Fibroblast of the aortic adventitia (primary cell): ENCODE measurements at places on chromosomes 13 and 19.

- no peak for DNase-seq
Measured at GRCh38 chr13:70473907-70474306, 365.7 kb upstream of the KLHL1 start.

DNA sequence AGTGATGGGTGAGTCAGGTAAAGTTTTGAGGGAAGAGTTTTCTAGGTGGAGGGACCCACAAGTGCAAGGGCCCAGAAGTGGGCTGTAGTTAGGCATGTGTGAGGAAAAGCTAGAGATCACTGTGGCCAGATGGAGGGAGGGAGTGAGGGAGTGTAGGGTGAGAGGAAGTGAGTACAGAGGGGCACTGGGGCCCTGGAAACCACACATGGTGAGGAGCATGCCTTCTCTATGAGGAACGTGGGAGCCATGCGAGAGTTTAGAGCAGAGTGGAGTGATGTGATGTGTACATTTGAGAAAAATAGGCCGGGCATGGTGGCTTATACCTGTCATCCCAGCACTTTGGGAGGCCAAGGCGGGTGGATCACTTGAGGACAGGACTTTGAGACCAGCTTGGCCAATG, 14.7 kb upstream of the SHKBP1 start:
- no peak for DNase-seq

- no peak for DNase-seq
Measured at GRCh38 chr19:13117176-13117771, 734 bp upstream of the TRMT1 start.

GRCh38 chr13:113232208-113233003, 23.0 kb downstream of the CUL4A start:
- DNase-seq, result no peak

DNA sequence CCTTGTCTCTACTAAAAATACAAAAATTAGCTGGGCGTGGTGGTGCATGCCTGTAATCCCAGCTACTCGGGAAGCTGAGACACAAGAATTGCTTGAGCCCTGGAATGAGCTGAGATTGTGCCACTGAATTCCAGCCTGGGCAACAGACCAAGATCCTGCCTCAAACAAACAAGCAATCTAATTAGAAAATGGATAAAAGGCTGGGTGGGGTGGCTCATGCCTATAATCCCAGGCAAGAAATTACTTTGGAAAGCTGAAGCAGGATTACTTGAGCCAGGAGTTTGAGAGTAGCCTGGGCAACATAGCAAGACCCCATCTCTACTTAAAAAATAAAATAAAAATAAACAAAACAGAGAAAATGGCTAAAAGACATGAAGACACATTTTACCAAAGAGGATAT, 77.0 kb downstream of the CAB39L start:
- peak; percentile 64 for DNase-seq

DNA sequence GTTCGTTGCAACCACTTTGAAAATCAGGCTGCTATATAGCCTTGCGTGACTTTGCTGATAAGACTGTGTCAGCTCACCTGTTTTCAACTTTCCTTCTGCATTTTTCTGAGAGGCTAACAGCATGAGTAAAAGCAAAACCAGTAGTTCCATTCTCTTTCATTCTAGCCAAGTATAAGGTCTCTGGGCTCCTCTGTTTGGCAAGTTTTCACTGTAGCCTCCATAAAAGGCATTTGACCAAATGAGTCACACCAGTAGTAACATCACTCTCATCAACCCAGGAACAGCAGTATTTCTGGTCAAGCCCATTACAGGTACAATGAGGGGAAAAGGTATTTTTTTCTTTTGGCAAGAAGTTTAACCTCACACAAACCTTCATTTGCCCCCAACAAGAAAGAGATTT, 1149.8 kb upstream of the MIR17HG start:
- no peak for DNase-seq

GRCh38 chr19:50003810-50004419, 21.3 kb downstream of the VRK3 start:
- peak; percentile 98 for DNase-seq

DNA sequence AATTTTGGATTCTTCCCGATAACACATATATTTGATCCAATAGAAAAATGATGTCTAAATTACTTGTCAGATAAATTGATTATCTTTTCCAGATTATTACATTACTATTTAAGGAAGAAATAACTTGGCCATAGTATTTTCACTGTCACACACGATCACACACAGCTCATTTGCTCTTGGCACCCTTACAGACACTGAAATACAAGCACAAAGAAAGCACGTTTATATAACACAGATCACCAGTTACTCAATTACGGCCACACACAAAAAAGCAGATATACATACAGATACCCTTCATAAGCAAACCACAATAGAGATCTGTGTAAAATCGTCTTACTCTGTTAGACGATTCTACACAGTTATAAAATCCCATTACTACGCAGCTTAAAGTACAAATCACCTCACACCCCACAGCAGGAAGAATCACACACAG, 716 bp upstream of the ZNF420 start:
- DNase-seq, result no peak

- DNase-seq, result no peak
Measured at GRCh38 chr13:47886314-47886713, 114.8 kb downstream of the SUCLA2 start.

DNA sequence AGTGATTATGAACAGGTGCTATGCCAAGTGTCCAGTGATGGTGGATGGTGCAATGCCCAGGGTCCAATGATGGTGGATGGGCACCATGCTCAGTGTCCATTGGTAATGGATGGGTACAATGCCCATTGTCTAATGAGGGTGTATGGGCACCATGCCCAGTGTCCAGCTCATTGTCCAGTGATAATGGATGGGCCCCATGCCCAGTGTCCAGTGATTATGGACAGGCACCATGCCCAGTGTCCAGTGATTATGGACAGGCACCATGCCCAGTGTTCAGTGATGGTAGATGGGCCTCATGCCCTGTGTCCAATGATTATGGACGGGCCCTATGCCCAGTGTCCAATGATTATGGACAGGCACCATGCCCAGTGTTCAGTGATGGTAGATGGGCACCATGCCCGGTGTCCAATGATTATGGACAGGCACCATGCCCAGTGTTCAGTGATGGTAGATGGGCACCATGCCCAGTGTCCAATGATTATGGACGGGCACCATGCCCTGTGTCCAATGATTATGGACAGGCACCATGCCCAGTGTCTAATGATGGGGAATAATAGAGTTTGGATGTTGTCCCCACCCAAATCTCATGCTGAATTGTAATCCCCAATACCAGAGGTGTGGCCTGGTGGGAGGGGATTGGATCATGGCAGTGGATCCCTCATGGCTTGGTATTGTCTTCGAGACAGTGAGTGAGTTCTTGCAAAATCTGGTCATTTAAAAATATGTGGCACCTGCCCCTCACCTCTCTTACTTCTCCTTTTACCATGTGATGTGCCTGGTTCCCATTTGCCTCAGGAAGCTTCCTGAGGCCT, 87.8 kb downstream of the ANKRD10 start:
- no peak for DNase-seq

- no peak for DNase-seq
Measured at GRCh38 chr13:77180011-77180410, 146.9 kb downstream of the MYCBP2 start.

- peak; percentile 27 for DNase-seq
Measured at GRCh38 chr19:42436006-42436405, 6.7 kb downstream of the CXCL17 start.

DNA sequence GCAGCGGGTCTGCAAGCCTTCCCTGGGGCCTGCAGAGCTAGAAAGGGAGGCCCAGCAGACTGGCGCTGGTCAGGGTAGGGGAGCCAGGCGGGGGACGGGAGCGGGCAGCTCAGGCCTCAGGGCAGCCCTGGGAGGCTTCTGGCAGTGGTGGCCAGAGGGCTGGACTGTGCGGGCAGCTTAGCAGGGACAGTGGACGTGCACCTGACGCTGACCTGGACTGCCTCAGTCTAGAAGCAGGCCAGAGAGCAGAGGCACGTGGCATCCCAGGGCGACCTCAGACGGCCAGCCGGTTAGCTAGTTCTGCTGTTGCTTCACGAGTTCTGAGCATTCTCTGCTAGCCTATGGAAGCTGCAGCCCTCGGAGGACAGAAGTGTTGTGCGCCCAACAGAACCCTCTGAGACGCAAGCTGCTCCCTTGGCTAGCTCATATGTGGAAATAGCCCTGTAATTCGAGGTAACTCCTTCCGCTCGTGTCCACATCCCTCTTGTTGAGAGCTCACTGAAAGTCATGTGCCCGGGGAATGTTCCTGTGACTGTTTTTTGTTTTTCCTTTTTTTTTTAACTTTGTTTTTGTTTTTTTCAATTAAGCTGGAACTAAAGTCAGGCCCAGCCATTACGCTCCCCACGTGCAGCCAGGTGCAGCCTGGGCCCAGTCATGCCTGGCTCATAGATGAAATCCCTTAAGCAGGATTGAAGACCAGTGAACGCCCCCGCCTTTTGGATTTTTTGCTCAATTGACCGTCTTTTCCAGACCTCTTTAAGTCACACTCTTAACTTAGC, 1.9 kb upstream of the FAM174C start:
- DNase-seq, result no peak

DNA sequence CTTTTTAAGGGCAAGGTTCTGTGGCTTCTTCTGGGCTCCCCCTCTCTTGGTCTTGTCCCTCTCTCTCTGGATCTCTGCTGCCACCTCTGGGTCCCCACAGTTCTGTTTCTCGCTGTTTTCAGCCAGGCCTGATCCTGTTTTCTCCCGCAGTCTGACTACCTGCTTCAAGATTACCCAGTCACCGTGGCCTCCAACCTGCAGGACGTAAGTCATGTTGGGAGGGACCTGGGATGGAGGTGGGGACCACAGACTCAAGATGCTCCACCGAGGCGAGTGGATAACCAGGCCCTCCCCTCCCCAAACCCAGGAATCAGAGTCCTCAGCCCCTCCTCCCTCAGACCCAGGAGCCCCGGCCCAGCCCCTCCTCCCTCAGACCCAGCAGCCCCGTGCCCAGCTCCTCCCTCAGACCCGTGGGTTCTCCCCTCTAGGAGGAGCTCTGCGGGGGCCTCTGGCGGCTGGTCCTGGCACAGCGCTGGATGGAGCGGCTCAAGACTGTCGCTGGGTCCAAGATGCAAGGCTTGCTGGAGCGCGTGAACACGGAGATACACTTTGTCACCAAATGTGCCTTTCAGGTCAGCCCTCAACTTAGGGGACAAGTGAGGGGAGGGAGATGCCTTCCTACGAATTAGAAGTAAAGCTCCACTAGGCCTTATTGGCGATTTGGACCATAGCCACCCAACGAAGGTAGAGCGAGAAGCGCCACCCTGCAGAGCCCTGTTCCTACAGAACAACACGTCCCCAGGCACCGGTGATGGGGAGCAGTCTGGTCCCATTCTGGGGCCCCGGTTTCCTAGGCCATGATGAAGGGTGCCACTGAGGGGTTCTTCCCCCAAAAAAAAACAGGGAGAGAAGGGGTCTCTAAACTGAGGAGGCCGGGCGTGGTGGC, 2.2 kb downstream of the FLT3LG start:
- DNase-seq, result no peak

GRCh38 chr19:8821748-8822241, 10.3 kb downstream of the ZNF558 start:
- peak; percentile 2 for DNase-seq

GRCh38 chr19:15212711-15213110, 11.9 kb upstream of the NOTCH3 start:
- DNase-seq, result no peak

DNA sequence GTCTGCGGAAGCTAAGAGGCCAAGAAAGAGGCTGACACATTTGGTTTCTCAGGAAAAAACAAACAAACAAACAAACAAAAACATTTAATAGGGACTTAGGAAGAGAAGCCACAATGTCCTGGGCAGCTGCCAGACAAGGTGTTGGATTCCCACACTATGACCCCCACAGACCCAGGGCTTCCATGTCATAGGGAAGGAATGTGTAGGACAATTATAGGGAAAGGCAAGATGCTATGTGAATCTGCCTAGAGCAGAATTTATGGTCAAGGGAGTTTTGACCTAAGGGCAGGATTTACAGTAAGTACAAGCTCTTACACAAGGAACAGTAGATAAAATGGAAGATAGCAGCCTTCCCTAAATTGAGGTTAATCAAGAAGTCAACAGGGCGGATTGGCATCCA, 9.1 kb upstream of the CDADC1 start:
- no peak for DNase-seq

GRCh38 chr13:46232281-46232680, 20.6 kb downstream of the LRRC63 start:
- peak; percentile 80 for DNase-seq

- no peak for DNase-seq
Measured at GRCh38 chr19:48896191-48896720, 2.3 kb downstream of the TULP2 start.

DNA sequence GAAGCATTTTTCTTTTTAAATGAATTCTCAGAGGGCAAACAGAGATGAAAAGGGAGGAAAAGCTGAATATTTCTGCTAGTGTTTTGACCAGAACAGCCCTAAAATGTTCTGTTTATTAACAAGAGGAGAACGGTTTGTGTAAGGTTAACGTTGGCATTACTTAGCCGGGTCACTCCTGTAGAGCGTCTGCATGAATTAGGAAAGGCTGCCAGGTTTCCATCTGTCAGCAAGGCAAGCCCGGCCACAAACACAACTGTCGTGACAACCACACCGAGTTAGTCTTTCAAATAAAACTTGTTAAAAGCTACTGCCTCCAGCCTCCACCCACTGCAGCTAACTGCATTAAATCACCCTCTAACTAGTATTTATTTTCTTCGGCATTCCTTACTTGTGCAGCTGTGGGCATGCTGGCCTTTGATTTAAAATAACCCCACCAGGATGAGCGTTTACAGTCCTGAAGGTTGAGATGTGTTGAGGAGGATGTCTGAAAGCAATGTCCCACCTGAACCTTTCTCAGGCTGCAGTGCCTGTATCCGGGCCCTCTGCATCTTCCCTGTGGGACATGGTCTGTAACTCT, 527.9 kb downstream of the FGF9 start:
- DNase-seq, result no peak

GRCh38 chr13:114000151-114001040, 26.5 kb upstream of the C13orf46 start:
- DNase-seq, result no peak

- no peak for DNase-seq
Measured at GRCh38 chr19:5575590-5575989, 7.8 kb upstream of the TINCR start.

GRCh38 chr19:45645631-45646344, 6.6 kb upstream of the EML2 start:
- DNase-seq, result peak; percentile 69

GRCh38 chr19:18279516-18280246, 1.7 kb downstream of the JUND start:
- DNase-seq, result peak; percentile 94
